M059J (cell line): ENCODE measurements at places on chromosomes 3 and 15. TPM values are rescaled to one million over a fixed set of nuclear protein-coding genes. Genes with fewer than 3 reads are reported as not detected.

- DNase-seq, result no peak
These were observed 14.4 kb downstream of the ABHD17C start for GRCh38 chr15:80709542-80709941.

- DNase-seq, result peak; percentile 49
These were observed 82.7 kb upstream of the CHD2 start for GRCh38 chr15:92817339-92817886.

The PRKCD gene
- 1.5 and 4.3 TPM in 2 replicates for total RNA-seq

The P2RY12 gene
- not detected in 2 replicates for total RNA-seq

DNA sequence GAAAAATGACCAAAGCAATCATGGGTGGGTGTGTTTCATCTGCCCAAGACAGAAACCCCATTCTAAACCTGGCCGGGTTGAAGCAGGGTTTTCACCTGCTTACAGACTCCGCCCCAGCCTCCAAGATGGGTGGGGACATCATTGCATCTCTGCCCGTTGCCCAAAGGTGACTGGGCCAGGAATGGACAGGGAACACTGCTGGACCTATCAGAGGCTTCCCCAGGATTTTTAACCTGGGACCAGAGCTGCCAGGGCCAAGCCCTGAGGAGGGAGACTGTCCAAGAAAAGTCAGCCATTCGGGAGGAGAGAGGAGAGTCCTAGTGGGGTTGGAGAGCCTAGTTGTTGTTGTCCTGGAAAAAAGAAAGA, 109.7 kb upstream of the ALDH1A3 start:
- no peak for DNase-seq

- no peak for DNase-seq
These were observed 39.3 kb upstream of the UTS2B start for GRCh38 chr3:191369616-191370010.

The CYP8B1 gene
- total RNA-seq, result not detected in 2 replicates

DNA sequence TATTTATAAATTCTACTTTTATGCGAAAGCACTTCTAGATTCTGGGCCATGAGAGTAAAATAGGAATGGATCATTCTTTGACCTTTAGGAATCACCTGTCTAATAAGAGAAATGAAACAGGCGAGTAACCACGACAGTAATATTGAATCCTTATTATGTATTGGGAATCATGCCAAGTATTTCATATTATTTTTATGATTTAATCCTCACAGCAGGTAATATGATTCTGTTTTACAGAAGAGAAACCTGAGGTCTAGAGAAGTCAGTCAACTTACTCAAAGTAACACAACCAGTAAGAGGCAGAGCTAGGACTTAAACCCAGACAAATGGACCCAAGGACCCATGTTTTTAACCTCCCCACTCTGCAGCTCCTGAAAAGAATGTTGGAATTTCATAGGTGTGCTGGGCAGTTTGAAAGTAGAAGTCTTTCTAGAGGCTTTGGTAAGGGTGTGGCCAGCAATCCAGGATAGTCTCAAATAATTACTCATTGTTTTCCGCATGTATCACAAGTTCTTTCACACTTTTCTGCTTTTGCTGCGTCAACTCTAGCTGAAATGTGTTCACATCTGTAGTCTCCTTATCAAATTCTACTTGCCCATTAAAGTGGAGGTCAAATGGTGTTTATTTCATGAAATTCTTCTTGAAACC, 181.7 kb downstream of the TPRG1 start:
- no peak for DNase-seq

The C3orf85 gene
- not detected in 2 replicates for total RNA-seq

DNA sequence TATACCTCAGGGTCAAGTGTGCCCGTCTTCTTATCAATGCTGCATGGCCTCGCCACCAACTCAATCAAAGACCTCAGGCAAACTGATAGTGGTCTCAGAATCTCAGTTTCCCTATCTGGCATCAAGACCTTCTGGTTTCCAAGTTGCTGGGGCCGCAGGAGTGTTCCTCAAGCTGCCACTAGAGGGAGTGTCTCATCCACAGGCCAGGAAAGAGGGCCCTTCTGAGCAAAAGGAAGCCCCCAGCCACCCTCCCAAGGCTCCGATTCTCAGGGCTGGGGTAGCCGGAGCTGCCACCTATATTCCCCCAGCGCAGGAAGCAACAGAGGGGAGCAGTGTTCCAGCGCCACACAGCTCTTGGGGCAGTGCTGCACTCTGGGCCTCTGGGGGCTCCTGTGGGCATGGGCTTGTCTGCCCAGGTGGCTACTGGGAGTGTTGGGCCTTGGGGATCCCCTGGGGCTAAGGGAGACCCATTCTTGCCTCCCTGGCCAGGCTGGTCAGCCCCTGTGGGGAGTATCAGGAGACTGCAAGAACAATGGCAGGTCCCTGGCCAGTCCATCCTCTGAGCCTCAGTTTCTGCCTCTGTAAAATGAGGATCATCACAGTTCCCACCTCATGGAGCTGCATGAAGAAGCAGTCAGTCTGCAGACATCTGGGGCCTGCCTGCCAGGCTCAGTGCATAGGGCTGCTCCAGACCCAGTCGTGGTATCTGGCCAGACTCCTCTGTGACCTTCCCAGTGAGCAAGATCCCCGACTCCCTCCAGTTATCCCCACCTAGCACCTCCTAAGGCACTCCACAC, 23.4 kb upstream of the SEC13 start:
- DNase-seq, result peak; percentile 18

The TIGIT gene
- total RNA-seq, result not detected in 2 replicates

DNA sequence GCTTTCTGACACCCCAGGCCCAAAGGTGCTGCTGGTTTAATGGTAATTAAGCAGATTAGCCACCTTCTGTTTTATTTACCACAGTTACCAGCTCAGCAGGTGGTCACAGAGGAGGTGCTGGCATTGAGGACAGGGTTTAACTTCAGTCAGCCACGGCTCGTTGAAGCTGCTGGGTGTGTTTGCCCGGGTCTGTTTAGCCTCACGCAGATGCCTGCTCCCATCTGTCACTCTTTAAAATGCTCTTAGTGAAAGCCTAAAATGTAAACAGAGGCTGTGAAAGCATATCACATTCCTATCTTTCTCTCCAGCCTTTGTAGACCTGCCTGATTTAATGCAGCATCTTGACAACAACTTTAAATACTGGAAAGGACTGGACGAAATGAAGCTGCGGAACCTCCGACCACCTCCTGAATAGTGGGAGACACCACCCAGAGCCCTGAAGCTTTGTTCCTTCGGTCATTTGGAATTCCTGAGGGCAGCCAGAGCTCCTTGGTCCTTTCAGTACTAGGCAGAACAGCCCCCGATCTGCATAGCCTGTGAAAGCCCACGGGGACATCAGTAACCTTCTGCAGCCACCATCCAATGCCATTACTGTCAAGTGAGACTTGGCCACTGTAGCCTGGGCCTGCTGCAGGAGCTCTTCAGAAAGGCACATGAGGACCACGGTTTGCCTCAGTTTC, 156.0 kb downstream of the PDE8A start:
- no peak for DNase-seq

The GJD2 gene
- total RNA-seq, result not detected in 2 replicates

DNA sequence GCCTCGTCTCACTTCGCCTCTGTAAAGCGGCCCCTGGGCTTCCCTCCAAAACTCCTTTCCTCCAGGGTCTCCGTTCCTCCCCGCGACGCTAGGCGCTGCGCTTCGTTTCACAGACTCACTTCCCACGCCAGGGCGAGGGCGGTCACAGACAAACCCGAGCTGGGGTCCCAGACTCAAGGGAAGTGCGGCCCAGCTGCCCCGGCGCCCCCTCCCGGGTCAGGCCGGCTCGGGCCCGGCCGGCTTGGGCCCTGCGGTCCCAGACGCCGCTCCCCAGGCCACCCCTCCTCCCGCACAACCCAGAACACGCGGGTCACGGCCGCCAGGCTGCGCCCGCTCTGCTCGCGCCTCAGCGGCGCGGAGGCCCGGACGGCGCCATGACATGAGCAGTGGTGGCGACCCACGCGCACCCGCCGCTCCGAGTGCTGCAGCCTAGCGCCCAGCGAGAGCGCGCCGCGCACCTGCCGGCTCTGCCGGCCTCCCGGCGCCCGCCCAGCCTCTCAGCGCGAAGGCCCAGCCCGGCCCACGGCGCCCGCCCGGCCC, 547 bp downstream of the NUP210 start:
- DNase-seq, result no peak

The SH3GL3 gene
- total RNA-seq, result 0.27 TPM in 1 of 2 replicates, not detected in the other

The ANKUB1 gene
- not detected in 2 replicates for total RNA-seq

The SPINK8 gene
- not detected in 2 replicates for total RNA-seq

DNA sequence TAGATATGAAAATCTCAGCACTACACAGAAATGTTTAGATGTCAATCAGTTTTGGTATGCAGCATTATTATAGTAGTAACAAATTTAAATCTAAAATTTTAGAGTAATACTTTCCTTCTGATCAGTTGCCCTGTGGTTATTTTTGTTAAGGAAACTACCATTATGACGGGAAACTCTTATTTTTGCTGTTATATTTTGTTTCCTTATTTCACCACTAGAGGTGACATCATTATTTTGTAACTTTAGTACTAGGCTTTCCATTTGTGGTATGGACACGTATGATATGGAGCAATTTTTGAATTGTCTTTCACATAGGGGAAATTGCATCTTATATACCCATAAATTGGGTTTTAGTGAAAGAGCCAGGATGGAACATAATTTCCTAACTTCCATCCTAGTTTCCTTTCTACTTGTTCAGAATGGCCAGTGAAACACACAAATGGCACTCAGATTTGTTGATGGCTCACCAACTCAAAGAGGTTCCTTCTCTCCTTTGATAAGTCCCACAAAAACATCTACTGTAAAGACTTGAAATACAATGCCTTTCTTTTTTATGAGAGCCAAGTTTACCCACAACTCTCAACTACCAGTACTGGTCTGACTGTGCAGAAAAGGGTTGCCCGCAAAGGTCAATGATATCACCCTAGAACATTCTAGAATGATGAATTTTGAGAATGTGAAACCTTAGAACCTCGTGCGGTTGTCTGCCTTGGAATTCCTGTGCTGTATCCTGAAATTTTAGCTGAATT, 19.4 kb upstream of the PPP4R2 start:
- DNase-seq, result peak; percentile 34

- no peak for DNase-seq
These were observed 108.8 kb downstream of the EPHB1 start for GRCh38 chr3:134903837-134904236.

The A4GNT gene
- not detected in 2 replicates for total RNA-seq

DNA sequence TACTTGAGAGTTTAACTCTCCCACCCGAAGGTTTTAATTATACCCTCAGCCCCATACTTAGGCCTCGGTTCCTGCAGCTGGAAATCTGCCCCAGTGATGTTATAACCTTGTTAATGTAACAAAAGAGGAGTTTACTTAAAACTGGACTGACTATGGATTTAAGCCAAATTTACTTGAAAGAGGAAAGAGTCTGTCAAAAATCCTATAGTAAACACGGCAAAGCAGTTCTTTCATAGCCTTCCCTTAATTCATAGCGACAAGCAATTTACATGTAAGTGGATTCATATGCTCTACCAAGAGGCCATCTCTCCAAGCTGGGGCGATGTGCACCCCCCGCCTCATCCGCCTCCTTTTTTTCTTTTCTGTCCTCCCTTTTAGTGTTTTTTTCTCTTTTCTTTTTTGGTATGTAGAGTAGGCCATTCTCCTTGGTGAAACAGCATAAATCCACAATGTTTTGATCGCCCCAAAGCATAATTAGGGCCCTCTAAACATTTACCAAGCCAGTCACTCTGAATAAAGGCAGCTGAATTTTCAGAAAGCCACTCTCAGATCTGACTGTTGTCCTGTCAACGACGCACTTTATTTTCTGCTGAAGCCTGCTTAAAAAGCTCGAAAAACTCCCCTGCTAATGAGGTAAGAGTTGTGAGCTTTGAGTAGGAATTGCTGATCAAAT, 373.1 kb upstream of the WNT5A start:
- no peak for DNase-seq

DNA sequence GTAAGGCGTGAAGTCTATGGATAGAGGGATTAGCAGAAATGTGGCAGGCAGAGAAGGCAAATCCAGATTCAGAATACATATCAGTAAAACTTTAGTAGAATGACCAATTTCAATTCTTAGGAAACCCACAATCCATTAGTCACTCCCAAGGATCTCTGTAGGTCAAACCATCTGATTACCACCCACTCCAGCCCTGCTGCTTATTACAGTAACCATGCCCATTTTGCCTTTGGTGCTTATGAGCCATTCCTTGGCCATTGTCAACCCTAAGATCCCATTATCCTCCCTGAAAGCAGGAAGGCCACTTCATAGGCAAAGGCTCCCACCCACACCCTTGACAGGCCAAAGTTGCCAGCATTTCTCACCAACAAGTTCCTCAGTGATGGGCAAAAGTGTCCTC, 5.1 kb upstream of the KLHL40 start:
- peak; percentile 46 for DNase-seq

- no peak for DNase-seq
These were observed 33.1 kb upstream of the POLG start for GRCh38 chr15:89367485-89368451.

- DNase-seq, result no peak
These were observed 20.3 kb downstream of the NIT2 start for GRCh38 chr3:100354850-100355249.

DNA sequence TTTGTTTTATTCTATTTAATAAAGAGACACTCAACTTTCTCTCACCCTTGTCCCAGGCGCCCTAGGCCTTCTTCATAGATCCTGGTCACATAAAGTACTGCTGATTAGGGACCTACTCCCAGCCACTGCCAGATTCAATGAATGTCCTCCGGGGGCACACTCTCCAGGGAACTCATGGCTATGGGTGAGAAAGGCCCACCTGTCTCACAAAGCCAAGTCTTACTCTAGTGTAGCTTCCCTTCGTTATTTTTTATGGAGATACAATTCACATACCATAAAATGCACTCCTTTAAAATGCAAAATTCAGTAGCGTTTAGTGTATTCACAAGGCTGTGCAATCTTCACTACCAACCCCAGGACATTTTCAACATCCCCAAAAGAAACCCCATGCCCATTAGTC, 87.8 kb downstream of the ADCY5 start:
- DNase-seq, result no peak

The GATA2 gene
- total RNA-seq, result 22.7 and 36.3 TPM in 2 replicates

DNA sequence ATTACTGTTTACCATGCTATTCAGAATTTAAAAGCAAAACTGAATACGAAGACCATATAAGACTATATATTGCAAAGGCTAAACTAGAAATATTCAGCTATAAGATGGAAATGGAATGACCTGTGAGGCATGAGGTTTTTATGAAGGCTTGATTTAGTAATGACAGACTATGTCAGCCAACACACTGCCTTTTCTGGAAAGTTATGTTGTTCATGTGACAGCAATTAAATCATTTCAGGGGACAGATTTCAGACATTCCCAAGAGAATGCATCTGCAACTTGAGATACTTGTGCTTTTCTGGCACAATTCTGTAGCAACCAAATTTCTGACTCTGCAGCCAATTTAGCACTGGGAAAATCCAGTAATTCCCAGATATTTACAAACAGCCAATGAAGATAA, 8.6 kb upstream of the GATM start:
- DNase-seq, result no peak

DNA sequence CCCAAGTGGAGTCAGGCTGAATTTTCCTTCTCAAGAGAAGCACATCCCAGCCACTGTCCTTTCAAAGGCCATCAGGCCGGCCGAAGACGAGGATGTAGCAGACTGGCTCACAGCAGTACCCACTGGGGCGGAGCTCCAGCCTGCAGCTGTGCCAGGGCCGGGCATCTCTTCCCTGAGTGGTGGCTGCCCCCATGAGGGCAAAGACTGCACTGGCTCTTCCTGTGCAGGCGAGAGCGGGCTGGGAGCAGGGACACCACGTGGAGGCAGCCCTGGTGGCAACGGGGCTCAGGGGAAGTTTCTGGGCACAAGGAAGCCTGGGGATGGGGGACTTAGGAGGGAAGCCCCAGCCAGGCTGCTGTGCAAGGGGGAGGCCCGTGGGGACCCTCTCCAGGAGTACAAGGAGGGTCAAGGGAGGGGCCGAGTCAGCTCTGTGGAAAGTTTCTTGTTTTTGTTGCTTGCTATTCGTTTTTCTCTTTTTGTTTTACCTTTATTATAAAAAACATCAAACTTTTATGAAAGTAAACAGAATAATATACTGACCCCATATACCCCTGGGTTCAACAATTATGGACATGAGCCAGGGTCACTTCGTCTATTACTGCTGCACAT, 66.1 kb downstream of the RPN1 start:
- peak; percentile 85 for DNase-seq

The GPR62 gene
- 0.02 TPM in 1 of 2 replicates, not detected in the other for total RNA-seq
